ENCODE measurements at places on chromosomes 13 and 19. TPM values are rescaled to one million over a fixed set of nuclear protein-coding genes. Genes with fewer than 3 reads are reported as not detected.

Gene TYROBP
- not detected for total RNA-seq

Gene TTC9B
- total RNA-seq = 0.34 TPM

Gene SIGLEC5
- not detected for total RNA-seq

Gene PTH2
- not detected for total RNA-seq

Gene ZNF546
- total RNA-seq = 2.4 TPM

Gene CKM
- total RNA-seq = not detected

Gene PLIN5
- not detected for total RNA-seq

Gene RFXAP
- total RNA-seq = 0.47 TPM

Gene KLK4
- total RNA-seq = 0.41 TPM

Gene LGALS14
- total RNA-seq = not detected

Gene SLC10A2
- total RNA-seq = not detected

Gene FOSB
- 13.9 TPM for total RNA-seq

Gene PCDH20
- not detected for total RNA-seq

Gene PRTN3
- total RNA-seq = not detected

Gene ZNF442
- not detected for total RNA-seq

Gene ZNF829
- 0.45 TPM for total RNA-seq
